HFF-Myc (cell line): ENCODE measurements at places on chromosomes 16 and 17.

DNA sequence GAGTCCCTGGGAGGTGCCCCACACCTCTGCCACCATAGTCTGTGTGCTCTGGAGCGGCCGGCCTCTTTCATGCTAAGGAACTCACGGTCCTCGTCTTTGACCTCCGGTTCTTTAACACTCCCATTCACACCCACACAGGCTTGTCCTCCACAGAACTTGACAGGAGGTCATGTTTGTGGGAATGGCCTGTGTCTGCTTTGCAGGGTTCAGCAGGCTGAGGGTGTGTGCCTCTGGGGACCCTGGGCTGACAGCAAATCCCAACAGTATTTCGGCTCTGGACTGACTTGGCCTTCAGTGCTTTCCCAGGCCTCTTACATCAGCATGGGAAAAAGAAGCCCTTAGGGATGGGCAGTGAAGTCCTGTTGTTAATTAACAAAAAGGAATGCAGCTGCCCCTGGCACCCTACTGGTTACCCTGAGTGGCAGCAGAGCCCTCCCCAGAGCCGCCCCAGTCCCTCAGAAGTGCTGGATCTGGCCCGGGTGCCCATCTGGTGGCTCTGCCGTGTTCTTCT, 35.4 kb upstream of the ADORA2B start:
- DNase-seq, result no peak

DNA sequence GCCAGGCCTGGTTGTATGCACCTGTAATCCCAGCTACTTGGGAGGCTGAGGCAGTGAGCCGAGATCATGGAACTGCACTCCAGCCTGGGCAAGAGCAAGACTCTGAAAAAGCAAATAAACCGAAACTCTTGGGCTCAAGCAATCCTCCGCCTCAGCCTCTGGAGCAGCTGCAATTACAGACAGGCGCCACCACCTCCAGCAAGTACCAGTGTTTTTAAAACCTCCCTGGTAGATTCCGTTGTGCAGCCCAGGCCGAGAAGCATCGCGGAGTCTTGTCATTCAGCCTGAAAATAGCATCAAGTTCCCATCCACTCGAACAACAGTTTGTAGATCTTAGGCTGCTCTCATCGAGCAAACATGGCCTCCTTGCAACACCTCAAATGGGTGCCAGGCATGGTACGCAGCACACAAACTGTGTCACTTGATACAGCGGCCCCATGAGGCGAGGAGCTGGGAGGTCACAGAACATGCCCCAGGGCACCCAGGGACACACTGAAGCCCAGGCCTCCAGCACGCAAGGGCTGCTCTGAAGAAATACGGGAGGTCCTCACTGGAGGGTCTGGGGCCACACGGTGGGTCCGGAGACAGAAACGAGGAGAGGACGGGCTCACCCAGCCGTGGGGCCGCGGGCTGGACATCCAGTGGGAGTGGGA, 18.1 kb downstream of the TMC6 start:
- no peak for DNase-seq

- DNase-seq, result no peak
Observed at GRCh38 chr17:4506175-4506813, 7.6 kb downstream of the SPNS2 start.

GRCh38 chr16:78102122-78102660, 2.7 kb downstream of the WWOX start:
- DNase-seq, result no peak

DNA sequence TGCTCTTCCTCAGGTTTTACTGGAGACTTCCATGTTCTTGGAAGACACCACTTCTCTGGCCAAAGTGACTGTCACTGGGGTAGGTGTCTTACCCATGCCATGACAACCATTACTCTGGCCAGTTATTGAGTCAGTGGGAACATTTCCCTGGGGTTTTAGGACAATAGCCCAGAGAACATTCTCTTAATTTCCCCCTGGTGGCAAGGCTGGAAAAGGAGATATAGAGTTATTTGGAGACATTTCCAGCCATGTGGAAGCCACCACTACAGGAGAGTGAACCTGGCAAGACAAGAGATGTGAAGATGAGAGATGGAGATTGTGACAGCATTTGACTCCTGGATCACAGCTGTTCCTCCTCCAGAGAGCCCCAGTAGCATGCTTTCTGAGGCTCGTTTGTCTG, 106.2 kb downstream of the CDK5R1 start:
- no peak for DNase-seq

DNA sequence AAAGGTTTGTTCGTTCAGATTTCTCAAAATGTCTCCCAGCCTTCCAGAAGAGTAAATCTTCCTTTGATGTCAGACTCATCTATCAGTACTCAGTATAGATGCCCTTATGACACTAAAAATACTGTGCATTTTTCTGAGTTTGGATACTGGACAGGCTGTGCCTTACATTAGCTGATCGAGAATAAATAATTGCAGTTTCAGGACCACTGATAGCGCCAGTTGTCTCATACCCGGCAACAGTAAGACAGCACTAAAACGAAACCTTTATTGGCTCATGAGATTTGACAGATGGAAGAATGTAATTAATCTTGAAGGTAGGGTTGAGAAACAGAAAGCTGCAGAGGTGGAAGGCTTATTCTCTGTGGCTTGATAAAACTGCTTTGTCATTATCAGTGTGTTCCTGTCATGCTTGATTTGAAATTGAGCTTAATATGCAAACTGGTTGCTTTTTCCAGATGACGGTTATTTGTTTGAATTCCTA, 1.2 kb downstream of the ATP6V0A1 start:
- no peak for DNase-seq

DNA sequence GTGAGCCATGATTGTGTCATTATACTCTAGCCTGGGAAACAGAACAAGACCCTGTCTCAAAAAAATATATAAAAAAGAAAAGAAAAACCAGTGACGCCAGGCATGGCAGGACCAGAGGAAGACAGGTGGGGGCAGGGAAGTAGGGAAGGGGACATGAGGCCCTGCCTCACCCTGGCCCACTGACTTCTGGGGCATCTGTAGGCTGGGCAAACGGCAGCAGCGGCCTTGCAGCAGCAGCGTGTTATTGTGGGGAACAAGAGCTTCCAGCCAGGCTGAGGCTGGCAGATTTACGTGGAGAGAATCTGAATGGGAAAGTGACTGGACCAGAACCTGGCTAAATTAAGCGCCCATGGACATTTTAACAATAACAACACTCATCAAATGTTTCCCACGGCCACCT, 19.4 kb downstream of the CMTM4 start:
- no peak for DNase-seq

- DNase-seq, result no peak
Observed at GRCh38 chr17:60398227-60398959, 6.5 kb upstream of the USP32 start.
